GM18507 (cell line): ENCODE measurements at places on chromosomes 5 and 9.

- DNase-seq, result no peak
Observed at GRCh38 chr5:908172-908571, 15.5 kb downstream of the TRIP13 start.

DNA sequence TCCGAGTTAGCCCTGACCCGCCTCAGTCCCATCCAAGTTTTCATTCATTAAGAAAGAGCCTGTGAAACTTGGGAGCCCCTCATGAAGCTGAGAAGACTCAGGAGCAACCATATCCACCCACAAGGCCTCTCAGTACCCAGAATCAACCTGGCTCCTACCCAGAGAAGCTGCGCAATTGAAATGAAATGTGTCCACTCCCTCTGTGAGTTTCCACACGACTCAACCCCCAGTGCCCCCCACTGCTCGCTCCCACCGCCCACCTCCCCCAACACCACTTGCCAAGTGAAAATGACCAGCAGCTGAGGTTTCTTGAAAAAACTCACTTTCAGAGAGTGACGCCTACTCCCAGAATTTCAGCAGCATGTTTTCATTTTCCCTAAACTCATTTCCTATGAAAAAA lies 104.6 kb downstream of the CDK5RAP2 start:
- DNase-seq, result no peak

DNA sequence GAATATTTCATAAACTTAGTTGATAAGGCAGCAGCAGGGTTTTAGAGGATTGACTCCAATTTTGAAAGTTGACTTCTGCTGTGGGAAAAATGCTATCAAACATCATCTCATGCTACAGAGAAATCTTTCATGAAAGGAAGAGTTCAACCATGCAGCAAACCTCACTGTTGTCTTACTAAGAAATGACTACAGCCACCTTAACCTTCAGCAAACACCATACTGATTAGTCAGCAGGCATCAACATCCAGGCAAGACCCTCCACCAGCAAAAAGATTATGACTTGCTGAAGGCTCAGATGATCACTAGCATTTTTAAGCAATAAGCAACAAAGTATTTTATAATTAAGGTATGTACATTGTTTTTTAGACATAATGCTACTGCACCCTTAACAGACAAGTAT lies 7.6 kb downstream of the TMEM174 start:
- DNase-seq, result no peak

DNA sequence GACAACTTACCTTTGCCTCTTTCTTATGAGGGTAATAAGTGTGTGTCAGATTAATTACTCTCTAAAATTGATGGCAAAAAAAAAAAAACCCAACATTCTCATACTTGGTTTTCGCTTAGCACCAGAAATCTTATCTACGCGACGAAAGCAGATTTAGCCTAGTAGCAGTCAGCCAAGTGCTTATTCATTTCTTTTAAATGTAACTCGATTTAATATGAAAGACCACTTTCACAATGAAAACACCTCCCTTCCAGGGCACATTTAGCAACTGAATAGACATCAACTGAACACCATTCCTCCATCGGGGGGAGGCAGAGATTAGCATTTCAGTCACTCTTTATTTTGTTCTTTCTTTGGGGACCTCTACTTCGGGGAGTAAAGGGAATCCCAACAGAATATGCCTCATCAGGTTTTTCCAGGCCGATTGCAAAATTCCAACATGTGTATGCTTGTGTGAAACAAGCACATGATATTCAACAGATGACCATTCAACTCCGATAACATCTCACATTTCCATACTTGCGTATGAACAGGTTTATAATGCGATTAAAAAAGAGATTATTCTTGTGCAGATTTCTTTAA lies 124.1 kb upstream of the RETREG1 start:
- no peak for DNase-seq

- no peak for DNase-seq
Observed at GRCh38 chr9:112711050-112711689, 6.7 kb downstream of the INIP start.

DNA sequence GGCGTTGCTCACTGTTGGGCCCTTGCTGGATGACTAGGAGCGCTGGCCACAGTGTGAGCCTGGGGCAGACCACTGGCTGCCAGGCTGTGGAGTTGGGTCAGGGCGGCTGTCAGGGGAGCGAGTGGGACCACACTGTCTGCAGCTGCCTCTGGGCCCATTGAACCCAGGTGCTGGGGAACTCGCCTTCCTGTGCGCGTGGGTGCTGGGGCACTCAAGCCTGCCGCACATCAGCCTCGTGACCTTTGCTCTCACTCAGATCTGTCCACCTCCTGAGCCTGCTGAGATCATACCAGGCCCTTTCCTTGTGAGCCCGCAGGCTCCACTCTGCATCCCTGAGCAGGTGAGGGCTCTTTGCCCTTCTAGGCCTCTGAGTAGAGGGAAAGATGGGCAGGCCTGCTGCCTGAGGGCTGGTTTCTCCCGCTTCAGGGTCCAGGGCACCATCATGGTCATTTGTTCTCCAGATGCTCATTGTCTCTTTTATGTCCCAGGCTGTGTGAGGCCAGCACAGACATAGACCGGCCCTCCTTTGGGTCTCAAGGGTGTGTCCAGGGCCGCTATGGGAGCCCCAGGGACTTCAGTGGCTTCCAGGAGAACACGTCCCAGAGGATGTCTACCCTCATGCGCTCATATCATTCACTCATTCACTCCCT lies 26.5 kb downstream of the WNK2 start:
- DNase-seq, result no peak

- DNase-seq, result no peak
Observed at GRCh38 chr9:6382681-6383080, 30.3 kb upstream of the UHRF2 start.

DNA sequence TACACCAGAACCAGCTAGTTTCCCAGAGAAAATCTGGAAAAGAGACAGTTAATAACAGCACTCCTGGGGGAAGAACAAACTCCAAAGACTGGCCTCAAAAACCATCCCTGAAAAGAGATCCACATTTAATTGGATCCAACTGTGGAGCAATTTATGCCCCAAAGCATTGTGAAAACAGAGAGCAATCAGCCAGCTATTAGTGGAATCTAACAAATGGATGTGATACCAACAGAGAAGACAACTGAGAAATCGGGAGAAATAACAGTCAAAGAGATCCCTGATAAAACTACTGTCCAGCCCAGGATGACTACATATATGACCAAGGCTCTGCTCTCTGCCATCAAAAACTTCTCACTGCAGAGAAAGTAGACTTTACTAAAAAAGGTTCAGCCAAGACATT lies 40.5 kb upstream of the TRIO start:
- DNase-seq, result no peak

DNA sequence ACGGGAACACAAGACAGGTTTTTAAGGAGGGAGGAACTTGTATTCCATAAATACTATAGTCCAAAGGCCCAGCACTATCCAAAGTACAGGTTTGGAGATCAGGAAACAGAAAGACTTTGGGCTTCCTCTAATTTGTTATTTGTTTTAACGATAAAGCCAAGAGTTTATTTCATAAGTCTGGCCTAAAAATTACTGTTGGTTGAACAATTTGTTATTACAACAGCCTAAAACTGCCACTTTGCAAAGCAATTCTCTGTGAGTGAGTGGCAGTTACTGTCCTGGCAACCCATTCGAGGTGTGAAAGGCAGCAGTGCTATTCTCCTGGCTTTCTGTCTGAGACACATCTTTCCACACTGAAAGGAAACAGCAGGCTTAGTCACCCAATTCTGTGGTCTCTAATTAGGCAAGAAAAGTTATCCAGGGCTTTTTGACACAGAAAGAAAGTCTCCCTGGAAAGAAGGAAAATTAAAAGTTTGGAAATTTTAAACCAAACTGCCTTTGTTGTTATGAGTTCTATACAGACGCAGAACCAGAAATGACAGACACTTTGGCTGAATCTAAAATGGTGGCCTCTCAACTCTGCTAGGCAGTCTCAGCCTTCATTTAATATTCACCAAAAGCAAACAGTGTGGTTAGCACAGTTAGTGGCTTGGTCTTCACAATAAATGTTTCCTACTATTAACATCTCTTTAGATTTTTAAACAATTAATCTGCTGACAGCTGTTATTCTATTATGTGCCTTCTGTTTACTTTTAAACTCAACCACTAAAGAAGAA lies 33.9 kb downstream of the PSMB7 start:
- DNase-seq, result no peak

- no peak for DNase-seq
Observed at GRCh38 chr5:124263680-124264491, 482.6 kb downstream of the ZNF608 start.

DNA sequence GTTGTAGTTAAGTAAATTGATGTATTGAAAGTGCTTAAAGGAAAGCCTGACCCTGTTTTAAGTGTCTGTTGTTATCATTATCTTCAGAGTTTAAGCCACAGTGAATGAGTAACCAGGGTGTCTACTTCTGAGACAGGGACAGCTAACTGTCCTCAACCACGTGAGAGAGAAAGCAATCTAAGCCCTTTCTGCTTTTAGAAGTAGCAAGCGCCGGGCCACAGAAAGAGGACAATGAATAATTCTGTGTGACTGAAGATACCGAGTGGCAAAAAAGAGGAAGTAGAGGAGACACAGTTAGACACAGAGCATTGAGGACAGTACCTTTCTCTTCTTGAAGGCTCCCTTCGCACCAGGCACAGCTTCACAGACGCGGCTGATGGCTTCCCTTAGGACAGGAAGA lies 86.3 kb downstream of the S1PR3 start:
- no peak for DNase-seq

GRCh38 chr9:22449719-22450118 lies 3.1 kb downstream of the DMRTA1 start:
- no peak for DNase-seq

DNA sequence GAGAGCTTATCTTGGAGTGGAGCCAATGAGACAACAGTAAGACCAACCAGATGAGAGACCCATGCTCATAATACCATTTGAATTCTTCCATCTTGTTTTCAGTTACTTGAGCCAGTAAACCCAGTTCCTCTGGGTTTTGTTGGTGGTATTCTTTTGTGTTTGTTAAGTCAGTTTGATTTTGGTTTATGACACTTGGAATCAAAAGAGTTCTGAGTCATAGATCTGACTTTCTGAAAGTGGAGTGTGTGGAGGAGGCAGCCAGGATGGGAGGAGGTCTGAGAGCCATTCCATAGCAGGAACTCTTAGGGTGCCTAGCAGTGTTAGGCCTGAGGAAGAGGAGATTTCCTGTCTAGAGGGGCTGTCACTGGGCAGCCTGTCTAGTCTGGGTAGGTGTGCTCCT lies 24.6 kb upstream of the PANK3 start:
- no peak for DNase-seq
